ENCODE measurements at places on chromosomes 2 and 18.

GRCh38 chr2:240992572-240993291 is 5.7 kb upstream of the SNED1 start:
- DNase-seq: no peak

GRCh38 chr2:122003196-122003940 is 247.9 kb downstream of the TSN start:
- no peak for DNase-seq

DNA sequence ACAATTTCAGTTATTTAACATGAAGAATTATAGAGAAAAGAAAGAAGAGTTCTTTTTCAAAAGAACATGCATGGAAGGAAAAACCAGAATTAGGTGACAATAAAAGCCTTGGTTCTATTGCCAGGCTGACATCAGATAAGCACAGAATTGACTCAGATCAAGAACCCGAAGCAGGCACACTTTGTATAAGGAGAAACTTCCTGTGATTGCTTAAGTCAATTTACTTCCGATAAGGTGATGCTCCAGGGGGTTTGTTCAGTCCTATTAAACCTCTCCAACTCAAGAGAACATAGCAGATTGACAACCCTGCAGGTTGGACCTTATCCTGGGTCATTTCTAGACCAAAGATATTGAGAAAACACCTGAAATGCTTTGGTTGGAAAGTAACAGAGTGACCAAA is 31.4 kb downstream of the GAREM1 start:
- no peak for DNase-seq

- DNase-seq: no peak
Measured at GRCh38 chr18:79962835-79963657, 1.4 kb upstream of the HSBP1L1 start.

GRCh38 chr2:149861034-149861433 is 273.5 kb upstream of the MMADHC start:
- DNase-seq: no peak

- DNase-seq: peak; percentile 59
Measured at GRCh38 chr2:9234680-9235146, 28.1 kb downstream of the ASAP2 start.

- DNase-seq: no peak
Measured at GRCh38 chr2:69969126-69969983, 7.9 kb upstream of the ASPRV1 start.

DNA sequence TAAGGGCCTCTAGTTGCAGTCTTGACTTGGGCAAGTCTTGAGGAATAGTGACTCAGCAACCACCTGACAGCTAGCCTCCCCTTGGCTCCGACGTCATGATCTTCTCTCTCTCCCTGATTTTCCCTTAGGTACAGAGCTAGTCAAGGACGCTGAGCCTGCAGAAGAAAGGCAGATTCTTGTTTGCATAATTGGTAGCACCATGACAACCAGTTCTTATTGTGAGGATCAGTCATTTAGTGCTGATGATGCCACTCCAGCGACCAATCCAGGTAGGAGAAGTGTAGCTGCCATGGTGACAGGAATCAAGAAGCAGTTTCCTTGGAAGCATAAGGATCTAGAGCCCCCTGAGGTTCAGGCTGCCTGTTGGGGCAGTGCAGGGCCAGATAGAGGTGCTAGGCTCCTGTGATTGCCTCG is 2.8 kb upstream of the RESP18 start:
- no peak for DNase-seq

- no peak for DNase-seq
Measured at GRCh38 chr2:23478087-23478932, 93.3 kb downstream of the KLHL29 start.

- DNase-seq: no peak
Measured at GRCh38 chr2:224211181-224211480, 172.0 kb upstream of the SERPINE2 start.

DNA sequence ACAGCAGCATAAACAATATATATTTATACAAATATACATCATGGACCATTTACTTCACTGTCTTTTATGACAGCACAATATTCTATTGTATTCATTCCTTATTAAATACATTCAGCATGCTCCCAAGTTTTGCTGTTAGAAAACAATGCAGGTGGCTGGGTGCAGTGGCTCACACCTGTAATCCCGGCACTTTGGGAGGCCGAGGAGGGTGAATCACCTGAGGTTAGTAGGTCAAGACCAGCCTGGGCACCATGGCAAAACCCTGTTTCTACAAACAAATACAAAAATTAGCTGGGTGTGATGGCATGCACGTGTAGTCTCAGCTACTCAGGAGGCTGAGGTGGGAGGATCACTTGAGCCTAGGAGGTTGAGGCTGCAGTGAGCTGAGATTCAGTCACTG is 39.0 kb downstream of the NPC1 start:
- DNase-seq: no peak

- no peak for DNase-seq
Measured at GRCh38 chr2:239750045-239750835, 274.9 kb downstream of the NDUFA10 start.

DNA sequence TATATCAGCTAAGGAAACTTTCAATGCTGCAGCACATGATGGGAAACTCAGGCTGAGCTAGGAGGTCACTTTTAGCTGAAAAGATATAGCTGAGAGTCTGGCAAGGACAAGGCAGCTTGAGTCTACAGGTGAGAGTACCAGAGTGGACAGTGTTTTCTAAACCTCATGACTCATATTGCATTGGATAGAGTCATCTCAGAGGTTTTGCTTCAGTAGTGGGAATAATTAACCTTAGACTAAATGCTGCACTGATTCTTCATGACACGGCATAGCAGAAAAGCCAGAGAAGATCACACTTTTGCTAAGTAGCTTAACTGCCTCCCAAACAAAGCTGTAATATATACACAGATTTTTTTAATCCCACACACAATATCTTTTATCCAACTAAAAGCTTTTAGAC is 865.0 kb upstream of the CDH2 start:
- no peak for DNase-seq

- no peak for DNase-seq
Measured at GRCh38 chr2:109345653-109346480, 216.9 kb downstream of the SH3RF3 start.

DNA sequence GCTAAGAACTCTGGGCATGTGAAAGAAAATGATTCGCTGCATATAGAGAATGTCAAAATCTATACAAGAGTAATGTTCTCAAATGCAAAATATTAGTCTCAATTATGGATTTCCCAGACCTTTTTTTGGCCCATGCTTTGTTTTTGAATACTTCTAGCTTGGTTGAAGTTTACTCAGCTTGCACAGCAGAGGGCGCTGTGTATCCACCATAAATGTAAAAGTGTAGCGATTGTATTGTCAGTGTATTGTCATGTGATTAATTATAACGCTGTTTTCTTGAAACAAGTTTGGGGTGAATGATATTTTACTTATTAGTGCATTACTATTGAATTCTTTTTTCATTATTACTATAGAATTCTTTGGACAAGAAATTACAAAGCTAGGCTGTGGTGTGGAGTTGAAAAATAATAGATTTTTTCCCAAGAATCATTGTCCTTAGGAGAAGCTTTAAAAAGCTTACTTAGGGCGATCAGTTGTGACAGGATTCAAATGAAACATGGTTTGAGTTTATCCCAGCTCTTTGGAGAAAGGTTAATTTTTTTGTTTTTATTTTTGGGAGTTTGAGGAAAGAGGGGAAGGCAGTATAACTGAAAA is 98.3 kb downstream of the PIK3C3 start:
- peak; percentile 34 for DNase-seq

- no peak for DNase-seq
Measured at GRCh38 chr2:119521433-119522050, 2.7 kb downstream of the SCTR start.

DNA sequence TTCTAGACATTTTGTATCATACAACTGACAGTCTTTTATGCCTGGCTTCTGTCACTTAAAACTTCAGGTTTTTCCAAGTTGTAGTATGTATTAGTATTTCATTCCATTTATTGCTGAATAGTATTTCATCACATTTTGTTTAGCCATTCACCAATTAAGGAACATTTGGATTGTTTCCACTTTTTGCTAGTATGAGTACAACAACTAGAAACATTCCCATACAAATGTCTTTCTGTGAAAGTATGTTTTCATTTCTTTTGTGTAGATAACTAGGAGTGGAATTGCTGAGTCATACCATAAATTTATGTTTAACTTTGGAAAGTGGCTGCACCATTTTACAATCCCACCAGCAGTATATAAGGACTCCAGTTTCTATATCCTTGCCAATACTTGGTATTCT is 135.9 kb downstream of the ATAD2B start:
- DNase-seq: no peak

DNA sequence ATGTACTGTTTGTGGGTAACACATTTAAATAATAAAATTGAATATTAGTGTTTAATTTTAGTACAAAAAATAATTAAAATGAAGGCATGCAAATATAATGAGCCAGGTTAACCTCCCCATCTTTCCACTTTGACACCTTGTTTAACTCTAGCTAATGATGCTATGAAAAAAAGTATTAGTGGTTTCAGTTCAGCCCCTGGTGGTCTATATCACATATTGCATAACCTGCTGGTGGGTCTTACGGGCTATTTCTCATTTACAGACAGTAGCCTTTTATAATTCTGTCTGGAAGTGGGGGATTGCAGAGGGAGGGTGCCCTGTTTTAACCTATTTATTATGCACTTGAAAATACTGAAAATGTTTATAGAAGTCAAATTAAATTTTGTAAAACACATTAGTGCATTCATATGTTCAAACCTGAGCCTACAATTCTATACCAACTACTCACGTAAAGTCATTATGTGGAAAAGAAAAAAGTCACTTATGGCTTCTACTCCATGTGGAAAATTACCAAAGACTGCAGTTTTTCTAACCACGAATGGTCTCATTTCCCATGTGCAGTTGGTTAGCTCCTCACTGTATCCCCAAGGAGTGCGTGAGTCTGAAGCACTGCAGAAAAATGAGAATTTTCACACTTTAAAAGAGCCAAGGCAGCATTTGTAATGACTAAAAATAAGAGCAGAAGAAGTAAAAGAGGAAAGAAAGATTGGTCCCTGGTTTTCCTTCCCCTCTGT is 381.0 kb downstream of the MTX2 start:
- DNase-seq: no peak

DNA sequence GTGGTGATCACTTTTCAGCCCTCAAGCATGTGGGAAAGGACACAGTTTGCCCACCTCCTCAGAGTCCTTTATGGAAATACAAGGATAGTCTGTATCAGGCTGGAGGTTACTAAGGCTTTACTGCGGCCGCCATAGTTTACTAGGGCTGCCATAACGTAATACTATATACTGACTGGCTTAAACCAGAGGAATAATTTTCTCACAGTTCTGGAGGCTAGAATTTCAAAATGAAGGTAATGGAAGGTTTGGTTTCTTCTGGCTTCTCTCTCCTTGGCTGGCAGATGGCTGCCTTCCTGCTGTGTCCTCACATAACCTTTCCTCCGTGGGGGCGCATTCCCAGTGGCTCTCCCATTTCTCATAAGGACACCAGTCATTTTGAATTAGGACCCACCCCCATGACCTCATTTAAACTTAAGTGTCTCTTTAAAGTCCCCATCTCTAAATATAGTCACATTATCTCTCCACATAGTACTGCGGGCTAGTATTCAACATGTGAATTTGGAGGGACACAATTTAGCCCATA is 12.5 kb upstream of the ATIC start:
- DNase-seq: no peak

DNA sequence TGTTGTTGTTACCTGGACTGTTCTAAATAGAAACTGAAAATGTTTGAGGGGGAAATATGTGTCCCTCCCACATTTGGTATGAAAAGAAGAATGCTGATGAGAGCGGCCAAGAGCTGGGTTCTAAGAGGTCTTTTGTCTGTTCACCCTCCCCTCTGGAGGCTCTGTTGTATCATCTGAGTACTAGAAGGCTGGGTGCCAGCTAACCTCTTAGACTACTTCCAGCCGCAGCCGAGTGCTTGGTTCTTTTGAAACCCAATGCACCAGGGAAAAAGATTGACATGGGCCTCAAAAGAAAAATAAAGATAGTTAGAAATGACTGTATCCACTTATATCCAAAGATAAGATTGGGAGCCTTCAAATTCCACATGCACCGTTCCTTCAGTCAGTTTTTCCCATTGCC is 255.9 kb downstream of the TXNL1 start:
- DNase-seq: peak; percentile 15

DNA sequence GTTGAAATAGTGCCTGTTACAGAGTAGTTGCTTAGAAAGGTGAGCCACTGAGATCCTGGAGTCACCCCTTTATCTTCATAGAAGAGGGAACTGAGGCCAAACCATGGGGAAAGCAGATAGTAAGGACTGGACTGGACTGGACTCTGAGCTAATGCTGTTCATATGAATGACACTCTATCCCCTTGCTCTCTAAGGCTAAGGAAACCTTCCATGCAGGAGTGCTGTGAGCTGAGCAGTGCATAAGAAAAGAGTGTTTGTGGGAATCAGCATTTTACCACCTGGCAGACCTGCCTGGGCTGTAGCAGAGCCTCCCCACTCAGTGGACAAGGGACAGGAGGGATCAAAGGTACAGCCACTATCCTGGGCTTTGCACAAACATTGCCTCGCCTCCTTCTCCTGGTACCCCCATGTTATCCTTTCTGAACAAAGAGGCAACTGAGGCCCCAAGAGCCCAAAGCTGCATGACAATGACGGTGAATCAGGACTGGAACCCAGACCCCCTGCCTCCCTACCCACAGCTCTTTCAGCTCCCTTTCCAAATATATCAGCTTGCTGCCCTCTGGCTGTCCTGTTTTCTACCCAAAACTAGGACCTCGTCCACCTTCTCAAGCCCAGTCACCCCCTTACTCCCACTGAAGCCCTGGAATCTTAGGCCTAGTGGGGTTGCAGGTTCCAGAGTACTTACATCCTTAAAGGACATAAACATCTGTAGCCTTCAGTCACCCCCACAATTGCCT is 227.9 kb downstream of the ZBTB7C start:
- no peak for DNase-seq

Measured in umbilical cord (tissue), 2 donors.